ENCODE measurements at places on chromosomes 3 and 15.

DNA sequence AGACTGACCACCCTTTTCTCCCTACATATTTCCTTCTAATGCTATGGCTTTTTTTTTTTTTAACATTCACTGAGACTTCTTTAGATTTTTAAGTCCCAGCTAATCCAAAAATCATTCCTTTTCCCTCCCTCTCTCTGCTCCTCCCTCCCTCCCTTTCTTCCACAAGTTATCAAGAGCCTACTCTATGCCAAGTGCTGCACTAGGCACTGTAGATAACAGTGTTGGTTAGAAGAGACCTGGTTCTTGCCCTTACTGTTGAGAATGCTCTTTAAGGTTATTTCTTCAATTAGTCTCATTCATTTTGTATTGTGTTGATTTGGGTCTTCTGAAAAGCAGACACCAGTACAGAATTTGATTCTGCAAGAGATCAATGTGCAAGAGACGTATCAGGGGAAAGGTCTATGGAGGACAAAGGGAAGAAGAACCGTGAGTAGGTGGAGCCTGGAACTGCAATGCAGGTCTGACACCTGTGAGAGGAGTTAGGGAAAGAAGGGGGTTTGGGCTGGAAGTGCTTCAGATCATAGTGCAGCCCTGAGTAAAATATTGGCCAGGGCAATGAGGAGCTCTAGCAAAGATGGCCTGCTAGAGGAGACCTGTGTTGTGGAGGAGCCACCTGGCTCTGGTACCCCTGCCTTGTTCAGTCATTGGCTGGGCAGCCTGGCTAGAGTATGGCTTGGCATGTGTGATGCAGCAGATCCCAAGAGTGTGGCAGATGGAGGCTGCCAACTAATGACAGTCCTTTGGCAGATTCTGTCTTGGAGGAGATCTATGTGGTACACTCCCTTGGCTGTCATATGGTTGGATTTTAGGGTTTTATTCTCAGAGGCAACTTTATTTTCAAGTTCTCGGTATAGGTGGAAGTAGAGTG lies 9.7 kb upstream of the PCOLCE2 start:
- DNase-seq = no peak

DNA sequence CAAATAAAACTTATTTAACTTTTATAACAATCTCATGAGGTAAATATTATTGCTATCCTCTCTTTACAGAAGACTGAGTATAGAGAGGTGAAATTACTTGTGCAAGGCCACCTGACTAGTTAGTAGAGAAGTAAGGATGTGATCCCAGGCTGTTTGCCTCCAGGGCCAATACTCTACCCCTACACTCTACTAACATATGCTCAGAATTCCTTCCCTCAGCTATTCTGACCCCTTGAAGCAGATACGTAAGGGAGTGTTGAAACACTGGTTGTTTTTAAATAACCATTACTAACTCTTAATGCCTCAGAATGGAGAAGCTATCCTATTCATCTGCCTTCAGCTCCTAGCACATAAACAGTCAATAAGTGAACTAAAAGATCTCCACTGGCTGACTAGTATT lies 24.1 kb downstream of the CSTA start:
- no peak for DNase-seq

DNA sequence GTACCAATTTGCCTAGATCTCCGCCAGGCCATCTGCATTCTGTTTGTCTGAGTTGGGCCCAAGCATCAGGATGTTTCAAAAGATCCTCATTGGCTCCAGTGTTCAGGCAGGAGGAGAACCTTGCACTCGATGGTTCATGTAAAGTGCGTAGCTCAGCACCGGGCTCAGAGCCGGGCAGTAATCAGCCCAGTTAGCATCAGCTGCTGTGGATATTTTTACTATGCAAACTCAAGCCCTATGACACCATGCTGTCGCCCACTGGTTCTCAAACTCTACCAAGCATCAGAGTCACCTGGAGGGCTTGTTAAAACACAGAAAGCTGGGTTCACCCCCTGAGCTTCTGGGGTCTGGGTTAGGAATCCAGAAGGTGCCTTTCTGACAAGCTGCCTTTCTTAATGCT lies 310.8 kb downstream of the SHQ1 start:
- no peak for DNase-seq

DNA sequence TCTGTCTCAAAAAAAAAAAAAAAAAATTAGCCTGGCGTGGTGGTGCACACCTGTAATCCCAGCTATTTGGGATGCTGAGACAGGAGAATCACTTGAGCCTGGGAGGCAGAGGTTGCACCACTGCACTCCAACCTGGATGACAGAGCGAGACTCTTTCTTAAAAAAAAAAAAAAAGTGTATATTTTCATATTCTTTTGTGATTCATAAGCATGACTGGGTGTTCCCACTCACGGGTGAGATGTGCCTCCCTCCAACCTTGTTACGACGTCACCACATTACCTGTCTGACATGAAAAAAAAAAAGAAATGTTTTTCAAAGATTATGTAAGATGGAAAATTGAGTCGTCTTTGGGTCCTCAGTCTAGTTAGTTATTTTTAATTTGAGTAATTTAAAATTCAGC lies 56.8 kb downstream of the TMEM41A start:
- DNase-seq = no peak

DNA sequence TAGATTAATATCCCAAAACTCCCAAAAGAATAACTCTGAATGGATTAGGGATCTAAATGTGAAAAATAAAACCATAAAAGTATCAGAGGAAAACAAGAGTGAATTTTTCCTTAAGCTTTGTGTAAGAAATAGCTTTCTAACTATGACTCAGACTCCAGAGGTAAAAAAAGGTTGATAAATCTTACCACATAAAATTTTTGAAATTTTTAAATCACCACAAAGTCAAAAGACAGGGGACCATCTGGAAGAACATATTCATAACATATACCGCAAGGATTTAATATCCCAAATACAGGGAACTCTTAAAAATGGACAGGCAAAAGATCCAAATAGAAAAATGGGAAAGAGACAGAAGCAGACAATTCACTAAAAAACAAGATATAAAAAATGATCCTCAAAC lies 145.0 kb downstream of the ARNT2 start:
- DNase-seq = no peak

DNA sequence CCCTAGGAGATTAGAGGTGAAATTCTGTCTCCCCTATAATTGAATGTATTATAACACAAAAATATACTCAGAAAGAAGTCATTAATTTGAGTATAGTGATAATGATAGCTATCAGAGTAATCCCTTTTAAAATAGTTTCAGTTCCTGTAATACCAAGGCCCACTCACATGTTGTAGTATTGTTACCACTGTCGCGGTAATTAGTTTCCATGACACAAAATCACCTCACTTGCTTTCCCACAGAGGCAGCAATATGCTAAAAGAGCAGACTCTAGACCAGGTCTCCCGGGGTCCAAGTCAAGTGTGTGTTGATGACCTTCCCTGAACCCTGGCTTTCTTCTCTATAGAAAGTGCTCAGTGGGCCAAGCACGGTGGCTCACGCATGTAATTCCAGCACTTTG lies 39.5 kb upstream of the NSMCE3 start:
- no peak for DNase-seq

- DNase-seq = no peak
Measured at GRCh38 chr3:151983538-151983937, 110.1 kb downstream of the SUCNR1 start.

DNA sequence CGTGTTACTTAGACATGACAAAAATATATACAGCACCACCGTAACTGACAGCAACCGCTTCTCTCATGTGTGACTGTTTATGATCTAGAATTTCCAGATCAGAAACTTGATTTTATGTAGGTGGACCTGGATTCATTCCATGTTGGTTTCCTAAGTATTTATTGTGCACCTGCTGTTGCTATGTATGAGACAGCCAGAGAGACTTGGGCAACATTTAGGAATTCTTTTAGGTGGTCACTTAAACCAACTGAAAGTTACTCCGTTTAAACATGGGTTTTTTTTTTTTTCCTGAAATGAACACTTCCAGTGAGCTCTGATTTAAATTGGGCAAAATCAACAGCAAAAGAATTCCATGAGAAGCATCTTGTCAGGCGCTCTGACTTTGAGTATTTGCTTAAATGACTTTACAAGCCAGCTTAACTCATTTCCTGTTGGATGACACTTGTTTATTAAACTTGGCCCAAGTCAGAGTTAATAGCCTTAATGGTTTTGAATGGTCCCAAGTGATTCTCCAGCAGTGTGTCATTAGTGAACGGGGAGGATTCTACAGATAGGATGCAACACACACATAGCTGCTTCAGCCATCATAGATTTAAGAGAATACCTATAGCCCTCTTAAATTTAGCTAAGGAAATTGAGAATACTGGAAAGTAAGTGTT lies 31.8 kb downstream of the MITF start:
- no peak for DNase-seq

Measured in NCI-H1417 (cell line).